ENCODE measurements at places on chromosomes 11 and 22.

GRCh38 chr11:111347723-111348115 is 31.4 kb downstream of the POU2AF1 start:
- H3K27me3 ChIP-seq: no peaks in the 10 kb centered on the region
- no peaks in the 10 kb centered on the region for H3K4me1 ChIP-seq
- DNase-seq: no peak

- H3K27me3 ChIP-seq: no peaks in the 10 kb centered on the region
- no peaks in the 10 kb centered on the region for H3K36me3 ChIP-seq
- no peak for DNase-seq
- H3K4me1 ChIP-seq: no peaks in the 10 kb centered on the region
- no peak overlapping the region for H3K4me3 ChIP-seq
- no peak overlapping the region for H3K27ac ChIP-seq
These were observed 52.4 kb downstream of the LARGE2 start for GRCh38 chr11:45974806-45975205.

GRCh38 chr11:27319072-27319471 is 43.9 kb downstream of the CCDC34 start:
- H3K4me1 ChIP-seq: no peaks in the 10 kb centered on the region
- no peak overlapping the region for H3K4me3 ChIP-seq
- DNase-seq: no peak
- H3K27me3 ChIP-seq: no peaks in the 10 kb centered on the region
- no peaks in the 10 kb centered on the region for H3K36me3 ChIP-seq
- H3K27ac ChIP-seq: no peak overlapping the region

DNA sequence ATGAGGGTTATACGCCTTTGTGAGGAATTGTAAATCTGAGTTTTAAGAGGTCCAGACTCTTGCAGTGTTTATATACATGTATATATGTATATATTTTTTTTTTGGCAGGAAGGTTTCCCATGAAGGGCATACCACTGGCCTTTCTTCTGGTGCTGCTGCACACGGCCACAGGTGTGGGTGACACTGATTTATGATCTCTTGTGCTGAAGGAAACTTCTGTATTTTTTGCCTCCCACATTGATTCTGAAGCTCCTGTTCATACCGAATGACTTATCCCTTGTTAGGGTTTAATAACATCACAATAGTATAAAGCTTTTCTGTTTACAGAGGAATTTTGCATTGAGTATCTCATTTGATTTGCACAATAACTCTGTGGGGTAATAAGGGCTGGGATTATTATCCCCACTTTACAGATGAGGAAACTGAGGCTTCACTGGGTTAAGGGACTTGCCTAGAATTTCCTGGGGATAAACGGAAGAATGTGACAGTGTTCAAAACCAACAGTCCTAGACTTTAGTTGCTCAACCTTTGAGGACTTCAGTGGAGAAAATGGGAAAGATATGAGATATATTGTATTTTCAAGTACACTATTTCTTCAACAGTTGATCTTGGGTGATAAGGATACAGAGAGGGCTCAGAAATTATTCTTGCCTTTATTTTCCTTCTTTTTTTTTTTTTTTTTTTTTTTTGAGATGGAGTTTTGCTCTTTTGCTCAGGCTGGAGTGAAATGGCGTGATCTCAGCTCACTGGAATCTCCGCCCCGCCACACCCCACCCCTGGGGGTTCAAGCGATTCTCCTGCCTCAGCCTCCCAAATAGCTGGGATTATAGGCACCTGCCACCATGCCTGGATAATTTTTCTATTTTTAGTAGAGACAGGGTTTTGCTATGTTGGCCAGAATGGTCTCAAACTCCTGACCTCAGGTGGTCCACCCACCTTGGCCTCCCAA is 70.1 kb downstream of the MICAL2 start:
- no peak overlapping the region for H3K4me3 ChIP-seq
- peaks cover 17% of the 10 kb centered on the region for H3K4me1 ChIP-seq
- DNase-seq: no peak
- no peaks in the 10 kb centered on the region for H3K36me3 ChIP-seq
- H3K27me3 ChIP-seq: no peaks in the 10 kb centered on the region

DNA sequence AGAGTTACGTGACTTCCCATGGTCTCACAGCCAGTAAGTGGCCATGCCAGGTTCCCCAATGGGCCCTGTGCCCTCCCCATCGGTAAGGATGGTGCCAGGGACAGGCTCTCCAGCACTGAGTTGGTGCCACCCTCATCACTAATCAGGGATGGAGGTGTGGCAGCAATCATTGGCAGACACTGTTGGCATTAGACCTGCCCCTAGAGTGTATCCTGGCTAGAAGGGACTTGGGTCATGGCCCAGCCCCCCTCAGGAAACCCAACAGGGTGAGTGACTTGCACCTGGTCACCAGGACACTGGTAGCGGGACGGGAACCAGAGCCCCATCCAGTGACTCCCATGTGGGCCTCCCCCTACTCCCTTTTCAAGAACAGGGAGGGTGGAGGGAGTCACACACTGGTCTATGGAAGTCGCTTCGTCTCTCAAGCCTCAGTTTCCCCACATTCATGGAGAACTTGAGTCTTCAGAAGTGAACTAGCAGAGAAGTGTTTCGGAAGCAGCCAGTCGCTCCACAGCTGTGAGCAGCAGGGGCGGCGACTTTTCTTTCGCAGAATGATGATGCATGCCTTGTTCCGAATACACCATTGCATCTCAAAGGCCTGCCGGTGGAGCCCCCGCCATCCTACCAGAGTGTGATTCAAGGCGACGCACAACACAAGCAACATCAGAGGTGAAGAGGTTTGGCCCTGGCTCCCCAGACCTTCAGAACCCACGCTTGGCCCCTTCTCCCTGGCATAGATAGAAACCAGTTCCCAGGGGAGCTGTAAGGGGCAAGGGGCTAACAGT is 12.9 kb downstream of the MS4A10 start:
- H3K4me1 ChIP-seq: no peaks in the 10 kb centered on the region
- H3K27me3 ChIP-seq: no peaks in the 10 kb centered on the region
- no peak overlapping the region for H3K27ac ChIP-seq
- no peak overlapping the region for H3K4me3 ChIP-seq
- no peak for DNase-seq

GRCh38 chr11:63993100-63993499 is 6.9 kb downstream of the OTUB1 start:
- H3K27ac ChIP-seq: no peak overlapping the region
- H3K4me3 ChIP-seq: no peak overlapping the region
- no peaks in the 10 kb centered on the region for H3K27me3 ChIP-seq
- DNase-seq: no peak
- no peaks in the 10 kb centered on the region for H3K36me3 ChIP-seq

GRCh38 chr11:43787824-43788223 is 92.8 kb upstream of the ALKBH3 start:
- H3K36me3 ChIP-seq: no peaks in the 10 kb centered on the region
- H3K4me3 ChIP-seq: no peak overlapping the region
- no peak overlapping the region for H3K27ac ChIP-seq
- no peaks in the 10 kb centered on the region for H3K4me1 ChIP-seq

- H3K36me3 ChIP-seq: no peaks in the 10 kb centered on the region
- no peak for DNase-seq
- H3K27ac ChIP-seq: no peak overlapping the region
- no peak overlapping the region for H3K4me3 ChIP-seq
These were observed 442.7 kb upstream of the KIRREL3 start for GRCh38 chr11:127443297-127443696.

DNA sequence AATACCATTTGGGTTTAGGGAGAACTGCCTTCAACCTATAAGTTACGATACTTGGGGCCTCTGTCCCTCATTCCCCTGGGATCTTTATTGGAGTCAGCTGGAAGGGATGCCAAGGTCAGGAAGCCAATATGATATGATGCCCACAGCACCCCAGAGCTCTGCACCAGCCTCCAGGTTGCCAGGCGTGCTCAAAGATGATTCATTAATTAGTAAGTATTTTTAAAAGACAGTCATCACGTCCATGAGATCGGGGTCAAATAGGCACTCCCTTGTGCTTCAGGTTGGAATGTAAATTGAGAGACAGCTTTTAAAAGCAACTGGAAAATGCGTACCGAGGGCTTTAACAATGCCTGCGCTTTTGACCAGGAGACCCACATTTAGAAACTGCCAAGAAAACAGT is 57.0 kb upstream of the CD5 start:
- no peaks in the 10 kb centered on the region for H3K4me1 ChIP-seq
- H3K27ac ChIP-seq: no peak overlapping the region
- no peak overlapping the region for H3K4me3 ChIP-seq
- H3K27me3 ChIP-seq: no peaks in the 10 kb centered on the region
- no peaks in the 10 kb centered on the region for H3K36me3 ChIP-seq

- H3K36me3 ChIP-seq: no peaks in the 10 kb centered on the region
- H3K4me3 ChIP-seq: peak overlapping the region; percentile 8
- DNase-seq: no peak
- H3K27ac ChIP-seq: no peak overlapping the region
- no peaks in the 10 kb centered on the region for H3K4me1 ChIP-seq
These were observed 20.2 kb upstream of the FEZ1 start for GRCh38 chr11:125516245-125516644.

DNA sequence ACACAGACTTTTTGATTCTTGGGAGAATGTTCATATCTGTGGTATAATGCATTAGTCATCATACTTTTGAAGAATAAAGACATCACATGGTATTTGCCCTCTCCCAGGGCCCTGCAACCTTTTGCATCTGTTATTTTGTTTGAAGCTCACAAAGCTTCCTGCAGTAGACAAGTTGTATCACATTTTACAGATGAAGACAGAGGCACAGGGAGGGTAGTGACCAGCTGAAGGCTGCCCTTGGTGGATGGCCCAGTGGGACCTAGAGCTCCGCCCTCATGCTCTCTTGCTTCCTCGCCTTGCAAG is 66.4 kb downstream of the UBASH3B start:
- H3K27me3 ChIP-seq: no peaks in the 10 kb centered on the region
- no peak overlapping the region for H3K27ac ChIP-seq
- no peak for DNase-seq
- H3K4me3 ChIP-seq: no peak overlapping the region

DNA sequence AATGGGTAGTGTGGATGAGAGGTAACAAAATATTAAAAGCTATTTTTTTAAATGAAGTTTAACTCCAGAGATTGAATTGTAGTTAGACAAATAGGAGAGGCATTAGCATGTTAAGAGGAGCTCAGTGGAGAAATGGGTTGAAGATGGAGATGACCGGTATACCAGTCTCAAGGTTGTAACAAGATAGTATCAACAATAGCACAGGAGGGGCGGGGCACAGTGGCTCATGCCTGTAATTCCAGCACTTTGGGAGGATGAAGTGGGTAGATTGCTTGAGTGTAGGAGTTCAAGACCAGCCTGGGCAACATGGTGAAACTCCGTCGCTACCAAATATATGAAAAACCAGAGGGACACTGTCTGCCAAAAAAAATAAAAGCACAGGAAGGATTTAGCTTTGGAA is 6.0 kb upstream of the ANKRD42 start:
- no peak overlapping the region for H3K4me3 ChIP-seq
- DNase-seq: no peak
- no peaks in the 10 kb centered on the region for H3K36me3 ChIP-seq
- no peaks in the 10 kb centered on the region for H3K4me1 ChIP-seq

DNA sequence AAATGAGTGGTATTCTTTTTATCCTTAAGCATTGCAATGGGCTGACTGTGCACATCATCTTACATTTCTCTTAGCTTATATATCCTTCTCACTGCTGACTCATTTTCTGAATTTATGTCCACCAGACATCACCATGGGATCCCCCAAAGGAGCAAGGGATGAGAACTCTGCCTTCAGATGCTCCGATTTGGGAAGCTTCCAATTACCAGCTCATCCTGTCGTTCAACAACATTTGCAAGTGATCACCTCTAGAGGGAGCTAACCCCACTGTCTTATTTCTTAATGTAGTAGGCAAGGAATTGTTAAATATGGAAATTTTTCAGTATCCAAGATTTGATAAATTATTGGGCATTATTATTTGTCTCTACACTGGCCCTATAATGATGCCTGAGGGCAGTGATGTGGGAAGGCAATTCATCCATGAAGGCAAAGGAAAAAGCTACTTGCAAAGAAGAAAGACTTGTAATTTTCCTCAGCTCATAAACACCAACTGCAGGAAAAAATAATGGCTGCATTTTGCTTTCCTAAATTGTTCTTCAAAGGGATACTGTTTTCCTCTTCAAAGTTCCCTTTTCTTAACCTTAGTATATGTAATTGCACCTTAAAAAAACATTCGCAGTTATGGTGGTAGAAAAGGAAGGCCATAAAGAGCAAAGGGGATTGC is 102.4 kb upstream of the FSHB start:
- H3K4me3 ChIP-seq: no peak overlapping the region
- H3K27me3 ChIP-seq: no peaks in the 10 kb centered on the region
- no peak overlapping the region for H3K27ac ChIP-seq
- DNase-seq: no peak
- no peaks in the 10 kb centered on the region for H3K4me1 ChIP-seq

- peak; percentile 96 for DNase-seq
- H3K4me1 ChIP-seq: no peaks in the 10 kb centered on the region
These were observed at the start of gene PES1 for GRCh38 chr22:30591588-30592359. Gene PES1 (minus strand): TSS chr22:30591910. CDS start chr22:30591833, 77 bp downstream.

- no peak overlapping the region for H3K27ac ChIP-seq
- H3K4me3 ChIP-seq: no peak overlapping the region
- no peaks in the 10 kb centered on the region for H3K36me3 ChIP-seq
- H3K4me1 ChIP-seq: no peaks in the 10 kb centered on the region
These were observed 7.7 kb upstream of the RTN4R start for GRCh38 chr22:20275836-20276235.

- H3K4me3 ChIP-seq: no peak overlapping the region
- no peaks in the 10 kb centered on the region for H3K4me1 ChIP-seq
- DNase-seq: no peak
- no peaks in the 10 kb centered on the region for H3K27me3 ChIP-seq
- no peaks in the 10 kb centered on the region for H3K36me3 ChIP-seq
- H3K27ac ChIP-seq: peak overlapping the region; percentile 20
These were observed 150.2 kb downstream of the ETS1 start for GRCh38 chr11:128437136-128437535.

GRCh38 chr11:44130751-44131150 is 35.3 kb downstream of the EXT2 start:
- H3K27ac ChIP-seq: no peak overlapping the region
- no peaks in the 10 kb centered on the region for H3K27me3 ChIP-seq
- no peaks in the 10 kb centered on the region for H3K36me3 ChIP-seq
- no peak for DNase-seq
- no peak overlapping the region for H3K4me3 ChIP-seq
- H3K4me1 ChIP-seq: no peaks in the 10 kb centered on the region

DNA sequence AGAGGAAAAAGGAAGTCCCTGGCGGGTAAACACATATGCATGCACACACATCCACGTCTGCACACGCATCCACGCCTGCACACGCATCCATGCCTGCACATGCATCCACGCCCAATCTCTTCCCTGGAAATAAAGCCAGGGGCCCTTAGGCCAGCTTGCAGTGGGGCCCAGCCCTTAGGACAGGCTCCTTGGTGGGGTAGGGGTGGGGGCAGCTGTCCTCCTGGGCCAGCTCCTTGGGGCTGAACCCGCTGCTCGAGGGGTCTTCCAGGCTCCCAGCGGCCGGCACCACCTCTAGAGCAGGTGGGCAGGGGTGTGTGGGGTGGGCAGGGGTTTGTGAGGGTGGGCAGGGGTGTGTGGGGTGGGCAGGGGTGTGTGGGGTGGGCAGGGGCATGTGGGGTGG is 1.9 kb downstream of the C11orf21 start:
- H3K27me3 ChIP-seq: no peaks in the 10 kb centered on the region
- no peak overlapping the region for H3K4me3 ChIP-seq
- peaks cover 7% of the 10 kb centered on the region for H3K4me1 ChIP-seq
- H3K27ac ChIP-seq: no peak overlapping the region
- no peak for DNase-seq
